Uterus (tissue), 4 donors: ENCODE measurements at places on chromosomes 2 and 18. TPM values are rescaled to one million over a fixed set of nuclear protein-coding genes. Genes with fewer than 3 reads are reported as not detected.

GRCh38 chr2:26214759-26215158 is 29.7 kb downstream of the HADHA start:
- DNase-seq = no peak

DNA sequence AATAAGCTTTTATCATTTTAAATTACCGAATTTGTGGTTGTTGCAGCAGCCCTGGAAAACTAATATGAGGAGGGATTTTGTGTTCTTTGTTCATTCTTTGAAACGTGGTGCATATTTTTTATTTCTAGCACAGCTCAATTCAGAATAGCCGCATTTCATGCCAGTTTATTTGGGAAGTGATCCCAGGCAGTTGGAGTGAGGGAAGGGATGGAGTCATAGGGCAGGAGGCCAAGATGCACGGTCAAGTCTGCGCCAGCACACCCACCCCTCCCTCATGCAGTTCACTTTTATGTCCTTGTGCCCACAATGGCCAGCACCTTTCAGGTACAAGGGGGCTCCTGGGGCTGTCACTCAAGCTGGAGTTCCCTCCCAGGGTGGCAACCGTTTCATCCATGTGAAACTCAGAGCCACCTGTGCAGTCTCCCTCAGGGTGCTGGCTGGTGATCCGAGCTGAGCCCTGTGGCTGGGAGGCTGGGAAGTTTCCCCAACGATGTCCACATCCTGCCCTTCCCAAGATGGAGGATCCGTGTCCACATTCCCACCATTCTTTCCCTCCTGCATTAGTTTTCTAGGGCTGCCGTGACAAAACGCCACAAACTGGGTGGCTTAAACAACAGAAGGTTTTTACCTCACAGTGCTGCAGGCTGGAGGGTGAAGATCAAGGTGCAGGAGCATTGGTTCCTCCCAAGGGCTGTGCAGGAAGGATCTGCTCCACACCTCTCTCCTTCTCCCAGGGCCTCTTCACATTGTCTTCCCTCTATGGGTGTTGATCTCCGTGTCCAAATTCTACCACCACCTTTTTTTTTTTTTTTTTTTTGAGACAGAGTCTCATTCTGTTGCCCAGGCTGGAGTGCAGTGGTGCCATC is 68.5 kb upstream of the ITGA6 start:
- DNase-seq = peak; percentile 24

DNA sequence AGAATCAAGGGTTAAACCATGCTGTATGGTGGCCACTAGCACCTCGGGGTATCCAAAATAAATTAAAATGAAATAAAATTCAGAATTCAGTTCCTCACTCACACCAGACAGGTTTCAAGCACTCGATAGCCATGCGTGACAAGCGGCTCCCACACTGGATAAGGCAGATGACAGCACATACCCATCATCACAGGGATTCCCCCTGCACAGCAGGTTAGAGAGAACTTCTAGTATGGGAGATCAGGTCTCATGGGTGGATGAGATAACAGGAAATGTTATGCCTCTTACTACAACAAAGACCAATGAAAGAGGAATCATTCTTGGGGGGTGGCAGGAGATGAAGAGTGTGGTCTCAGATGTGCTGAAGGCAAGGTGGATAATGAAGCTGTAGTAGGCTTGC is 121.9 kb upstream of the ACAA2 start:
- DNase-seq = no peak

Gene BUB1
- 29.0 TPM for total RNA-seq

DNA sequence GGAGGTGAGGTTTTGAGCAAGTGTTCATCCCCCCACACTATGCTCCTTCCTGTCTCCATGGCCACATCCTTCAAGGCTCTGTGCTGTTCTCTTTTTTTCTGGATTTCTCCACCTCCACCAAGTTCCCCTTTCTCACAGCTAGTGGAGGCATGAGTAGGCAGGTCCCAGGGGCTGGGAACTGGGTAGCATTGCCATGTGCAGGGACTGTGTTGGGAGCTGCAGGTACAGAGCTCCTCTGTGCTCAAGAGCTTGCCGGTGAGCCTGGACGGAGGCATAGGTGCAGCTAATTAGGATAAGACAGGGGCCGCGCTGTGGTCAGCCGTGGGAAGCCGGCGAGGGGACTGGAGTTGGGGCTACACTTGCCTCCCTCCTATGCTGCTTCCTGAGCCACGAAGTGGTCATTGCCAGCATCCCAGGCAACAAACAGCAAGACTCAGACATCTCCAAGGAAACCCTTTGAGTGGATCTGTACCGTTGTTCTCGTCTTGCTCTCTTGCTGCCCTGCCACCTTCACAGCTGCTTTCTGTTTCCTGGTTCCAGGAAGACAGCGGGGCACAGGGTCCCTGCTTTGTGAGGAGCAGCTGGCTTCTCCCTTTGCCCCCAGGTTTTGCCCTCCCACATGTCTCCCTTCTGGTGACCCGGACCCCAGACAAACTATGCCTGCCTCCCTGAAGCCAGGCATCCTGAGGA is 36.9 kb downstream of the ATOH8 start:
- no peak for DNase-seq

DNA sequence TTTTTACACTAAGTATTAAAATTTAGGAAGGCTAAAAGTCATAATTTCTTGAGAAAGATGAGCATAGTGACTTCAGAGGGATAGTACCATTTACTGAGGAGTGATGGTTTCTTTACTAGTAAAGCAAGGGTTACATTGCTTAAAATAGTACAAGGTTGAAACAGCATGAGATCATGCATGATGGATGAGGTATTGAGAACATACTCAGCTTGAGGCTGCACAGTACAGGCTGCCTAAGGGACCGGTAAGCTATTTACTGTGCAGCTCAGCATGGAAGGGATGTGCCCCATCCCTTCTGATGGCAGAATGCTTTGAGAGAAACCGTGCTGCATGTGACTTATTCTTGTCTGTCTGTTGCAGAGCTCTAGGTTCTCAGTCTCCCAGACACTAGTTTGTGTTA is 122.1 kb downstream of the EML6 start:
- DNase-seq = no peak

Gene SYT4
- total RNA-seq = not detected

GRCh38 chr2:206054952-206055351 is 31.0 kb downstream of the INO80D start:
- no peak for DNase-seq

Gene FAM110C
- 11.9 TPM for total RNA-seq

DNA sequence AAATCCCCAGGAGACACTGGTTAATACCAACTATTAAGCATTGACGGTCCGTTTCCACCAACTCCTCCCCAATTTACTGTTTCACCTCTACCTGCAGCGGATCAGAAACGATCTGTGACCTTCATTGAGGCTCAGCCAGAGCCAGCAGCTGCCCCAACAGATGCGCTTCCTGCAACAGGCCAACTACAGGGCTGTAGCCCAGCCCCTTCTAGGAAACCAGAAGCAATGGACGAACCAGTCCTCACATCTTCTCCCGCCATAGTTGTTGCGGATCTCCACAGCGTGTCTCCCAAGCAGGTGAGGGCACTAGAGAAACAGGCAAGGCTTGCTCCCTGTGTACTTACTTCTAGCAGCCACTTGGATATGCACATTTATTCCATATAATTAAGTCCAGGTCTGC is 8.5 kb upstream of the RPE start:
- DNase-seq = no peak

Gene HRH4
- not detected for total RNA-seq

DNA sequence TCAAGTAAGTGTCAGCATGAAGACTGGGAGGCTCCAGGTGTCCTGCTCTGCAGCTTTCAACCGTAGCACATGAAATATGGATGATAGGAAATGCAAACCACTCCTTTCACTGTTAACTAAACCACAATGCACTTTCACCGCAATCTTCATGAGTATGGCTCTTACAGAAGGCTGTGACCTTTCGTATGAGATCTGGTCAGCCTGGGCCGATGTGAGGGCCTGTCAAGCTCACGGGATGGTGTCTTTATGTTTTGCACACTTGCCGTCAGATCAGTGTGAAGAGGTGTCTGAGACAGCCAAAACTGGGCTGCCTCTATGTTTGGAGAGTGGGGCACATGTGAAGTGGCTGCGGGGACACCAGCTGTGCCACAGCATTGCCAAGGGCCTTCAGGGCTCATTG is 62.8 kb upstream of the AFF3 start:
- DNase-seq = no peak

- DNase-seq = no peak
Measured at GRCh38 chr2:118622913-118623312, 224.5 kb downstream of the EN1 start.

DNA sequence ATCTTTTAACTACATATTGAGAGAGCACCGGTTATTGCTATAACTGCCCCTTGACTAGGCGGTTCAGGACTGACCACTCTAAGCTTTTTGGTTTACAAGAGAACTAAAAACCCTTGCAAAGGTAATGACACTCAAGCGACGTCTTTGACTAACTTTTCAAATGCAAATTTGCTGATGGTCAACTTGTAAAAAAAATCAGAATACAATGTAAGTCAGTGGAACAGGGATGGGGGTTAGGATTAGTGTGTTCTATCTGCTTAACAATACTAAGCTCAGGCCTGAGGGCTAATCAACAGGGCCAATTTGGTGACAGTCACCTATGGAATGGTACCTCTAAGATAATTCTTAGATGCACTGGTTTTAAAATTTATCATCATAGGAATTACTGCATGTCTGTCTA is 57.1 kb downstream of the ZAP70 start:
- DNase-seq = no peak

DNA sequence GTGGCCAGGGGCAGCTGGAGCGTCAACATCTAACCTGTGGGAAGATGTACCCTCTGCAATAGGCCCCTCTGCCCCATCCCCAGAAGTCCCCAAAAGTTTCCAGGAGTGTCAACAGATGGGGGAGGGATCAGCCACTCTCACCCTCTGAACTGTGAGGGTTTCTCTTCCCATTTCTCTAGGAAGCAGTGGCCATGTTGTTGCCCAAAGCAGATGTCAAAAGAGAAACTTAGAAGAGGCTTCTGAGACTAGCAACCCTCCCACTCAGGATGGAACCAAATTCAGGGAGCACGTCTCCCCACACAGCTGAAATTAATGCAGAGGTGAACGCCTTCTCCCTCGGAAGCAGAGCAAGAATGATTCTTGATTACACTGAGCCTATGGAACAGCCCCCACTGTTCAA is 70.3 kb downstream of the ARL4C start:
- no peak for DNase-seq

DNA sequence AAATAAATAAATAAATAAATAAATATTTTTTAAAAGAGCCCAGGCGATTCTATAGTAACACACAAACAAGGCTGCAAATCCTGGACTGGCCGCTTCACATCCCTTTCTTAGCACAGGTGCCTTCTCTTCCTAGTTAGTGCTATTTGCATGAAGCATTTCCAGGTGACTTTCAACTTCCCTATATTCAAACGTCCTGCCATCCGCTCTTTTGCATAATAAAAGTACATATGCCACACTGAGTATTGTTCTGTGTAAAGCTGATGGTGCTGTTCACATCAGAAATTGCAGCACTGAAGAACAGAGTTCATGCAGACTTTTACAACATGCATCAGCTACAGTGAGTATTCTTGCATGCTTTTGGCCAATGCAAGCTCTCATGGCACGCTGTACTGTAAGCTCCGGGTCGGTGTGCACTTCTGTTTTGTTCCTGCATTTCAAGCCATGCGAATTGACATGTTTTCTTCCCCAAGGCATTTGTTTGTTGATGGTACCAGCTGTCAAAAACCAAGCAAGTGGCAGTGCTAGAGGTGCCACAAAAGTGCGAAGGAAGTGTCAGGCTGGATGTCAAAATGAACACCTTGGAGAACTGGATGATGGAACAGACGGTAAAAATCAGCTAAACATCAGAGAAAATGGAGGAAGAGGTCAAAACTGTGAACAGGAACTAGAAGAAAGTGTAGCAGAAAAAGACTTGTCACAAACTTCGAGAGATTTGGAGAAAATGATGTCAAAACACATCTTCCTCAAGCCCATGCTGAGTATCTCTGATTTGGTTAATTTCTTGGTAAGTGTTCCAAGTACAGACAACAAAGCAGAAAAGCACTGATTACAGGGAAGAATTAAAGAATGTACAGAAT is 25.5 kb upstream of the CEP68 start:
- no peak for DNase-seq

Gene BAZ2B
- total RNA-seq = 94.5 TPM

DNA sequence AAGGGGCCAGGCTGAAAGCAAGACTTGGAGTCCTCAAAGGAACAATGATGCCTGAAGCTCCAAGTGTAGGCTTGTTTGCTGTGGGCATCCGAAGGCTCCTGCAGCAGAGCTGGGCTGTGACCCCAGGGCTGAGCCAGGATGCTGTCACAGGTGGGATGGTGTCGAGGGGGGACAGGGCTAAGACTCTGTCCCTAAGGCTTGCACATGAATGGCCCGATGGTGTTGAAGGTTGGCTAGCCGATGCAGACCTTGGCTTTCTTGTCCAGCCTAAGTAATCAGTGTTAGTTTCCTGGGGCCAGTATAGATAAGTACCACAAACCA is 251.0 kb downstream of the NDUFA10 start:
- DNase-seq = no peak

GRCh38 chr2:223470602-223471001 is 131.6 kb downstream of the SCG2 start:
- DNase-seq = no peak

DNA sequence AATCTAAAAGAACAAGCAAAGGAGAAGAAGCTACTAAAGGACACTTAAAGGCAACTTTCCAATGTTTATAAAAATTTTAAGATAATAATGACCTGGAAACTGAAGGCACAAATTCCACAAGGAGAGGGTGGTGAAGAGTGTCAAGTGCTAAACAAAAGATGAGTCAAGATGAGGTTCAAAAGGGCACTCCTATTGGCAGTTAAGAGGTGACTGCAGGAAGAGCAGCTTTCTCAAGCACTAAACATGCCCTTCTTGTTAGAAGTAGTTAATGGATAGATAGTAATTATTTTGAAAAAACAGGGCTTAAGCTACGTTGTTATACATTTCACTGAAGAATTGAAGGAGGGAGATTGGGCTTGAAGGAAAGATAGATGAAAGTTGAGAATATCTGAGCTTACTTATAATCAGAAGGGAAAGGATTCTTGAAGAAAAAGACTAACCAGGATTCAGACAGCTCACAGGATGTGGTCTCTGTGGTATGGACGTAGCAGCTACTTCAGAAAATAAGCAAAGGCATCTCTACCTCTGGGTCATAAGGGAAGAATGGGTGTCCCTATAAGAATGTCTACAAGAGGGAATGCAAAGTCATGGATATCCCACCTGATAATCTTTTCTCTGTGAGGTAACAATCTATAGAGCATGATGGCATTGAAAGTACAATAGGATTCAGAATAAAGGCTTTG is 454.7 kb upstream of the SLC39A10 start:
- DNase-seq = no peak

DNA sequence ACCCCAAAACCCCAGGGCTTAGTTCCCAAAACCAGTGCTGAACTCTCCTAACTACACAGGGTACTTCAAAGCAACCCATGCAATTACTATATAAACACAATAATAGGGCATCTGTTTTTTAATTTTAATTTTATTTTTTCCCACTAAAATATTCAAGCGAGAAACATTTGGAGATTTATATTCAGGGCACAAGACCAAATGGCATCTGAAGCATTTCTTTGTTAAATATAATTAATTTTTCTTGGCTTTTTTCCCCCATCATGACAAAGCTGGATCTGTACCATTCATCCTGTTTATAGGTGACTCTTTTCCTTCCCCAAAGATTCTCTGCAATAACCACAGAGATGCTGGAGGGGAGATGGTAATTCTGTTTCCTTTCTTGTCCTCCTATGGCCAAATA is 18.1 kb upstream of the HDAC4 start:
- DNase-seq = no peak

Gene MYO1B
- 16.4 TPM for total RNA-seq
